ENCODE measurements at places on chromosomes 4 and X. TPM values are rescaled to one million over a fixed set of nuclear protein-coding genes. Genes with fewer than 3 reads are reported as not detected.

DNA sequence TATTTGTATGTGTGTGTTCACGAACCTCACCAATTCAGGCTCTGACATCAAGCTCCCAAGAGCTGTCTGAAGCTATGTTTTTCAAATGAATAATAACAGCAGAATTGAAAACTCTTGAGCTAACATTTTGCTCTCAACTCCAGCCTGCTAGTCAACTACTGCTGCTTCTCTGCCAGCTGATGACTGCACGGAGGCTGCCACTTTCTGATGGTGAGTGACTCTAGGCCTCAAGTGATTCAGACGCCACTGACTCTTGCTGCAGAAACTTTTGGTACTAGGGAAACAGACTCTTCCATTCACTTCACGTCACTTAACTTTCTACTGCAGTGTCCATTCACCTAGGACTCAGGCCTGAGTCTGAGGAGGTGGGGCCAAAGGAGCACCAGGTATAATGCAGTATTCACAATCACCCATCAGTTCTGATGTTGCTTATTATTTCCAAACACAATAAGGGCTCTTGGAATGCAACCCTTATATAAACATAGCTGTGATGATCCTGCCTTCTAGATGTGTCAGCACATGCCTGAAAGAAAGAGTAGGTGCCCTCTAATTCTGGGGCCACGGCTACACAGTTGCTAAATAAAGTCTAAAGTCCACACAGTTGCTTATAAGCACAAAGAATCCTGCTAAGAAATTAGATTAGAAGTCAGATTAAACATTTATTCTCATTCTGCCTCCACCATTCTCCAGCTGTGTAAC, 16.0 kb downstream of the PRDM8 start:
- no peak for DNase-seq

GRCh38 chrX:15947648-15948317, 93.2 kb upstream of the AP1S2 start:
- peak; percentile 71 for DNase-seq

GRCh38 chr4:78496021-78496643, 55.4 kb upstream of the ANXA3 start:
- DNase-seq, result no peak

DNA sequence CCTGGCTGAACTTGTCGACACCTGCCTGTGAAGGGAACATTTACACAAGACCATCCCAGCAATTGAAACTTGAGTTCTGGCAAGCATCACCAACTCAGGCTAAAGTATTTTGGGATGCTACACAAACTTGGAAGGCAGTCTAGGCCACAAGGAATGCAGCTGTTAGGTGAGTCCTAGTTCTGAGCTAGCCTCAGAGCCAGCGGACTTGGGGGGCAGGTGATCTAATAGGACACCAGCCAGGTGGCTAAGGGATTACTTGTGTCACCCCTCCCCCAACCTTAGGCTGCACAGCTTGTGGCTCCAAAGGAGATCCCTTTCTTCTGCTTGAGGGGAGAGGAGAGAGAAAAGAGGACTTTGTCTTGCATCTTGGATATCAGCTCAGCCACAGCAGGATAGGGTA, 62.3 kb upstream of the DKK2 start:
- DNase-seq, result no peak

SLC26A1 gene
- 0.03 TPM for total RNA-seq

SSX3 gene
- not detected for total RNA-seq

DNA sequence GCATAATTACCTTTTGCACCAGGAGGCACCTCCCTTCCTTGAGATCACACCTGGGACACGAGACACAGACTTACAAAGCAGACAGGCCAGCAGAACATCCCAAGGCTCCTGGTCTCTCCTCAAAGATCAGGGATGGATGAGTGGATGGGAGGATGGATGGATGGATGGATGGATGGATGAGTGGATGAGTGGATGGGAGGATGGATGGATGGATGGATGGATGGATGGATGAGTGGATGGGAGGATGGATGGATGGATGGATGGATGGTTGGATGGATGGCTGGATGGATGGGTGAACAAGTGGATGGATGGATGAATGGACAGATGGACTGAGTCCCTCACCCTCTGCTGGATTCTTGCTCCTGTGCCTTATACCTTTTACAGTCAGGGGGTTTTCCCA, 364.0 kb downstream of the BCOR start:
- no peak for DNase-seq

FRMD7 gene
- total RNA-seq, result not detected

ZNF674 gene
- 4.2 TPM for total RNA-seq

CLDN34 gene
- total RNA-seq, result not detected

- peak; percentile 58 for DNase-seq
Observed at GRCh38 chr4:853416-853781, 27.5 kb upstream of the CPLX1 start.

DCUN1D4 gene
- total RNA-seq, result 15.5 TPM

DNA sequence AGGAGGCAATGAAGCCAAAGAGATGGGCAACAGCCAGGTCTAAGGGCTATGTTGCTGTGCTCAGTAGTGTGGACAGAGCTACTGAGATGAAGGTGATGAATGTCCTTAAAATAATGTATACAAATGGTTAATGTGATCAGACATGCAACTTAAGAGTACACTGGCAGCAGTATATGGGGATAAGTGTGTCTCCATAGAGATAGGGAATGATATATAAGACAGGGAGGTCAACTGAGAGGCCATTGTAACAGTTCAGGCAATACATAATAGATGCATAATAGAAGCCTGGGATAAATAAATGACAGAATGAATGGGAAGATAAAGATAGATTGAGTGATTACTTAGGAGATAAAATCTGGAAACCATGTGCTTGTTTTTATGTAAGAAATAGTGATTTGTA, 250.0 kb downstream of the CFAP299 start:
- DNase-seq, result no peak

SH3D19 gene
- 24.8 TPM for total RNA-seq

DNA sequence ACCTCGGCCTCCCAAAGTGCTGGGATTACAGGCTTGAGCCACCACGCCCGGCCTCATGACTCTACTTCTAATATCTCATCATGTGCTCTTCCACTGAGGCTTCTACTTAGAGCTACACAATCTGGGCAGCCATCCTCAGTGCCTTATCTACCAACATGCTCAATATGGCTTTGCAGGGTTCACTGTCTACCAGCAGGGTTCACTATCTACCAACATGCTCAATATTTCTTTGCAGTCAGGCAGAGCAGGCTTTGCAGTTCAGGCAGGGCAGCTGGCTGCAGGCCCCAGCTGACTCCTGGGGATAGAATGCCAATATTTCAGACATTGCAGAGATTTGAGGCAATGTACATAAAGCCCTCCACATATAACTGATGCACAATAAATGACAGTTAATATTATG, 47.5 kb downstream of the PKD2 start:
- peak; percentile 8 for DNase-seq

GRCh38 chrX:133670383-133670782, 255.1 kb upstream of the GPC4 start:
- DNase-seq, result peak; percentile 64
